Esophagus squamous epithelium (tissue), 5 donors: ENCODE measurements at places on chromosomes 7 and 10. TPM values are rescaled to one million over a fixed set of nuclear protein-coding genes. Genes with fewer than 3 reads are reported as not detected.
A peak's percentile ranks its signal among the peaks of the same experiment; 100 is the strongest.

SPDYE8 gene
- total RNA-seq = not detected

ZNF736 gene
- total RNA-seq = 10.9 TPM

- no peak for DNase-seq
- H3K27me3 ChIP-seq = no peaks in the 10 kb centered on the region
- H3K36me3 ChIP-seq = no peaks in the 10 kb centered on the region
- H3K27ac ChIP-seq = no peak overlapping the region
Observed at GRCh38 chr10:106534441-106534840, 630.1 kb downstream of the SORCS1 start.

- no peak overlapping the region for H3K4me3 ChIP-seq
- H3K4me1 ChIP-seq = no peaks in the 10 kb centered on the region
- H3K27me3 ChIP-seq = no peaks in the 10 kb centered on the region
- H3K36me3 ChIP-seq = no peaks in the 10 kb centered on the region
- no peak overlapping the region for H3K27ac ChIP-seq
Observed at GRCh38 chr7:112898432-112899290, 108.5 kb upstream of the TMEM168 start.

NOM1 gene
- 4.6 TPM for total RNA-seq

MALRD1 gene
- not detected for total RNA-seq

DNA sequence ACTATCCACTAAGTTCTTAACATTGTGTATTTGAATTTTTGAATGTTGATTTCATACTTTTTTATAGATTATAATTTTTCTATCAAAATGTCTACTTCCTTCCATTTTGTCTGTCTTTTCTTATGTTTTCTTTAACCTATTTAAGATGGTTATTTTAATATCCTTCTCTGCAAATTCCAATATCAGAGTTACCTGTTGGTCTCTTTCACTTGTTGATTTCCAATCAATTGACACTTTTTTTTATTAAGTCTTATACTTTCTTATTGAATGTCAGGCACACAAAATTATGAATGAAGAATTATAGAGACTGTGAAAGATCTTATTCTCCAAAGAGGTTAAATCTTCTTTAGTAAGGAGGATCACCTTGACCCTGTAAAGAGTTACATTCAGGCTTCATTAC is 448.3 kb upstream of the NRG3 start:
- no peaks in the 10 kb centered on the region for H3K36me3 ChIP-seq
- H3K4me3 ChIP-seq = no peak overlapping the region
- no peaks in the 10 kb centered on the region for H3K27me3 ChIP-seq
- no peaks in the 10 kb centered on the region for H3K4me1 ChIP-seq
- no peak for DNase-seq
- H3K27ac ChIP-seq = no peak overlapping the region

DNA sequence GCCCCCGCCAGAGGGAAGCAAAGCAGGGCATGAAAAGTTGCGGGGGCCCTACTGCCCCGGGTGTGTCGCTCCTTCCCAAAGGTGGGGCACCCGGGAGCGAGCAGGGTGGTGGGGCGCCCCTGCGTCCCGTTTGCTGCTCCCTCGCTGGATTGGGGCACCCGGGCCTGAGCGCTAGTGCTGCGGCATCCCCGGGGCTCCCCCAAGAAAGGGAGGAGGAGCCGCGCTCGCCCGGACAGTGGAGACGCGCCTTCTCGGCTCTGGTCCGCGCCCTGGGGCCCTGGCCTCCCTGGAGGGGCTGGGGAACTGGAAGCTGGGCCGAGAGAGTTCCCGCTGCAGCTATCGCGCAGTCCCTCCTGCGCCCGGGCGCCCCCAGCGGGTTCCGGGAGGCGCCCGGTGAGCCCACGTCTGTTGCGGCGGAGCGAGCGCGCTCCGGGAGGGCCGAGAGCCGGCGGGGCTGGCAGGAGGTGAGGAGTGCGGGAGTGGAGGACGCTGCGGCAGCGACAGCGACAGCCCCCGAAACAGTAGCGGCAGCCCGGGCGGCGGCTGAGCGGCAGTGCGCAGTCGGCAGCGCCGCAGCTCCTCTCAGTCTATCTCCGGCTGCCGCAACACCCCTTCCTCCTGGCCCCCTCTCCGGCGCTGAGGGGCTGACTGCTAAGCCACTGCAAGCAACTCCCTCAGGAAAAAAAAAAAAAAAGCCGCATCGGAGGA is 504 bp upstream of the BMPER start:
- no peaks in the 10 kb centered on the region for H3K36me3 ChIP-seq
- DNase-seq = no peak
- peaks cover 4% of the 10 kb centered on the region for H3K27me3 ChIP-seq
- H3K4me1 ChIP-seq = peaks cover 7% of the 10 kb centered on the region
- peak overlapping the region; percentile 39 for H3K27ac ChIP-seq
- H3K4me3 ChIP-seq = peak overlapping the region; percentile 51

ARID5B gene
- total RNA-seq = 33.0 TPM

DNA sequence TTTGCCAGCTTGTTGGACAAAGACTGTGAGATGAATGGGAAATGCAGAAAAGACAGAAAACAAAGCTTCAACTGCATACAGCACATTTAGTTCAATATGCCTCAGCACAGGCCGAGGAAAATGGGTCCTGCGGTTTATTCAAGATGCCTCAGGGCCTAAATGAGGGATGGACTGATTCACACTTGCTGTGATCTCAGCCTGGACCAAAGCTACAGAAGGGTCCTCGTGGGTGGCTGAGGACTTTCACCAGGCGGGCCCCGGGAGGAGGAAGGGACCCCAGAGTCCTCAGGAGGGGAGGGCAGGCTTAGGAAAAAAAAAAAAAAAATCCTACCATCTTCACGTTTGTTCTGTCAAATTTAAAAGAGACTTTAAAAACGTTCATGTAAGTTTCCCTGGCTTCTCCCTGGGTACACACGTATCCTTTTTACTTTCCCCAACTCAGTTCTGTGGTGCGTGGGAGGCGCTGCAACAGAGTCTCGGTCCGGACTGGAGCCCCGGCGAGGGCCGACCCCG is 624 bp upstream of the ZNF783 start:
- H3K27me3 ChIP-seq = no peaks in the 10 kb centered on the region
- no peak for DNase-seq
- H3K4me1 ChIP-seq = peaks cover 11% of the 10 kb centered on the region

DNA sequence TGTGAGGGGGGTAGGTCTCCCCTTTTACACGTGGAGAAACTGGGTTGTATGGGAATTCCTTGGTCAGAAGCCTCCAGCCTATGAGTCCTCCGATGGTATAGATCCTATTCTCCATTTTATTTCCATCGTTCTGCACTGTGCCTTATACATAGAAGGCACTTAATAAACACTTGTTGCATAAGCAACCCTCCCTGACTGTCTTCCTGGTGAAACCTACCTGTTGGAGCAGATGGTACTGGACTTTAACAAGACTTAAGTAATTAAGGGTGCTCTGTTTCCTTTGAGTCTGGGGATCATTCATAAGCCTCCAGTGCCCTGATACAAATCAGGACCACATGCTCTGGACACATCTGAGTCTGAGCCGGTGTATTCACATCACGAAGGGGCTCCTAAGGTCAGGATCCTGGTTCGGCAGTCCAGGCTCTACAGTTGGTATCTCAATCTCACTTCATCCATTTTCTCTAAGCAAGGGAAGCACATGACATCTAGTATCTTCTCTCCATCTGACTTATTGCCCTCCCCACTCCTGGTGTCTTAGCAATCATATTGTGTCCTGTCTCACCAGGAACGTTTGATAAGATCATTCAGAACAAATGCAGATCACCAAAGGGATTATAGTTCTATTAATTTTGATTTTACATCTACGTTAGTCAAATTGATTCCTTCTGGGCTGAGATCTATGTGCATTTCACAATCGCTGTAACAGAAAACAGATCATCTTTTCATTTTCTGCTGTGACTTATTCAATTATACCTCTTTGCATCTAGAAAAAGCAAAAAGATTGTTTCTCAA is 22.8 kb upstream of the EZH2 start:
- H3K4me1 ChIP-seq = peaks cover 33% of the 10 kb centered on the region
- no peaks in the 10 kb centered on the region for H3K36me3 ChIP-seq
- H3K27ac ChIP-seq = no peak overlapping the region
- H3K4me3 ChIP-seq = no peak overlapping the region
